ENCODE measurements at places on chromosomes 2 and 18.

- DNase-seq: no peak
Observed at GRCh38 chr2:67522148-67522547, 125.0 kb downstream of the ETAA1 start.

- no peak for DNase-seq
Observed at GRCh38 chr2:234705108-234705507, 208.2 kb upstream of the ARL4C start.

- DNase-seq: no peak
Observed at GRCh38 chr2:49174750-49175149, 20.4 kb upstream of the FSHR start.

- DNase-seq: no peak
Observed at GRCh38 chr18:71027531-71027930, 738.7 kb downstream of the SOCS6 start.

GRCh38 chr2:226796012-226796839 lies 3.4 kb downstream of the IRS1 start:
- DNase-seq: no peak

DNA sequence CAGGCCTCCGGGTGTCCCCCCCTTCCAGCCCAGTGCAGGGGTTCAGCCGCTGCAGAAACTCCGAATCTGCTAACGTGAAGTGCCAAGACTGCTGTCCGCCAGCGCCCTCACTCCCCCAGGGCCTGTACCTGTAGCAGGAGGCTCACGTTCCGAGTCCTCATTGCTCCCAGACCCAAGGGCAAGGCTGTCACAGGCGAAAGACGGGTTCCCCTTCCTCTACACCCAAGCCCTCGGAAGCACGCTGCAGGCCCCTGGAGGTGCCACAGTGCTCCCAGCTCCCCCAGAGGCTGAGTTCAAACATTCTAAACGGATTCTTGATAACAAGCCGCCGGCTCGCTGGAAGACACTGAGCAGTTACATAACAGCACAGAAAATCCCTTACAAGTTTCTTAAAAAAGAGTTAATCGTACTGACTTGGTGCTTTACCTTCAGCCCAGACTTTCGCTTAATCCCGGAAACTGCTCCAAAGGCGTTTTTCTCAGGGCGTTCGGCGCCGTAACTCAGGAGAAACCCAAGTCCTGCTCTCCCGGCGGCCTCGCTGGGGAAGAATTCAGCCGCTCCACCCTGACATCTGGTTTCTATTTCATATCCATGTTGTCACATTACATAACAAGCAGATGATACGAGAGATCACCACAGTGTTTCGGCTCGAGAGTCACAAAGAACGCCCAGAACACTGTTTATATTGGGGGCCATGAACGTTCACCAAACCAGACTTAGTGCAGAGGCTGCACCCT lies 92.0 kb downstream of the HDAC4 start:
- DNase-seq: no peak

GRCh38 chr2:73258913-73259215 lies 24.8 kb downstream of the CCT7 start:
- DNase-seq: no peak

- DNase-seq: no peak
Observed at GRCh38 chr2:120864981-120865380, 129.3 kb downstream of the GLI2 start.

DNA sequence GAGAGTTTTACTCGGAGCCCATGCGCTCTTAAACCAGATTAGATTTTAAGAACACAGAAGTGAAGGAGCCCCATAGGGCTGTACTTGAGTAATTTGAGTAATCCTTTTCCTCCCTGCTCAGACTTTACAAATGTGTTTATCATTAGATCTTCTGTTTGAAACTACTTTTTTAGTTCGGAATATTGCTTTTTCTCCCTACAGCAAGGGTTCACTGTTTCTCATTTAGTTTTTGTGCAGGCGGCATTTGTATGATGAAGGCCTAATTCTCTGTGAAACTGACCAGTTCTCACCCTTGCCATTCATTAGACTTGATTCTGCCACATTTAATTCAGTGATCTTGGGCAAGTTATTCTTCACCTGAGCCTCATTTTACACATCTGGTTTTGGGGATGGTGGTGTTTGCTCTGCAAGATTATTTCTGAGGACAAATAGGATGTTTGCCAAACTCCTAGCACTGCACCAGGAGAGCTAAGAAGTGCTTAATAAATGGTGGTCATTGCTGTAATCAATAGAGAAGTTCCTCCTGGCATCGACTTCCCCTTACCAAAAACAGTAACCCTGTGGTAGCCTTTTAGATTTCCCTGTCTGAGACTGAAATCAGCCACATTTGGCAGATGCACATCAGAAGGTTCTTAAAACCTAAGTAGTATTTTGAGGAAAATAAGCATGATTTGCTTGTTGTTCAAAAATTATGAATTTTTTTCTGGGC lies 2.2 kb downstream of the B3GNT2 start:
- DNase-seq: no peak

DNA sequence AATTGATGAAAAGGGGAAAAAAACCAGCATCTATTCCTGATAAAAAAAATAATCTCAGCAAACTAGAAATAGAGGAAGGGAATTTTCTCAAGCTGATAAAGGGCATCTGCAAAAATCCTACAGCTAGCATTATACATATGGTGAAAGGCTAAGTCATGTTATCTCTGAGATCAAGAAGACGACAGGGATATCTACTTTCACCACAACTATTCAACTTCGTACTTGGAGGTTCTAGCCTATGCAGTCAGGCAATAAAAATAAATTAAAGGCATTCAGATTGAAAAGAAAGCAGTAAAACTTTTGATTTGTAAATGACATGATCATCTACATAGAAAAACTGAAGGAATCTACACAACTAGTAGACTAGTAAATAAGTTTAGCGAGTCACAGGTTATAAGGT lies 58.2 kb downstream of the CAB39 start:
- no peak for DNase-seq

GRCh38 chr18:49028801-49029506 lies 78.2 kb upstream of the SMAD7 start:
- DNase-seq: no peak

DNA sequence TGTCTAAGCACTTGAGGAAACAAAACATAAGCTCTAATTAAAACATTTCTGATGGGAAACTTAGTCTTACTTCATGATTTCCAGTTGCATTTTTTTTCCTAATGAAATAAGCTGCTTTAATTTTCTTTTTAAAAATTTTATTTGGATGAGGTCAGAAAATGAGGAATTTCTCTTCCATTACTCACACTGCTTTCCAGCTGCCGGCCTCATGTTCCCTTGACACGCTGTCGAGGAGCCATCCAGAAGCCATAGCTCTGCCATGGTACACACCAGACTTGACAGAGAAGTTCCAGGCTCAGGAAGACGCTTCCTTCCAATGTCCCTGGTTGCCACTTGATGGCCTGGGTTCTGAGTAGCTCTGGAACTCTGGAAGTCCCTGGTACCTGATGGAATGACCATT lies 12.1 kb upstream of the MAPRE2 start:
- DNase-seq: no peak

Data from SW 1271 (cell line).